NCI-H460 (cell line): ENCODE measurements at places on chromosomes 2 and 18.

GRCh38 chr18:74445585-74445984 is 11.5 kb downstream of the DIPK1C start:
- no peak for DNase-seq

GRCh38 chr2:173830170-173830569 is 135.0 kb downstream of the SP3 start:
- DNase-seq: no peak

DNA sequence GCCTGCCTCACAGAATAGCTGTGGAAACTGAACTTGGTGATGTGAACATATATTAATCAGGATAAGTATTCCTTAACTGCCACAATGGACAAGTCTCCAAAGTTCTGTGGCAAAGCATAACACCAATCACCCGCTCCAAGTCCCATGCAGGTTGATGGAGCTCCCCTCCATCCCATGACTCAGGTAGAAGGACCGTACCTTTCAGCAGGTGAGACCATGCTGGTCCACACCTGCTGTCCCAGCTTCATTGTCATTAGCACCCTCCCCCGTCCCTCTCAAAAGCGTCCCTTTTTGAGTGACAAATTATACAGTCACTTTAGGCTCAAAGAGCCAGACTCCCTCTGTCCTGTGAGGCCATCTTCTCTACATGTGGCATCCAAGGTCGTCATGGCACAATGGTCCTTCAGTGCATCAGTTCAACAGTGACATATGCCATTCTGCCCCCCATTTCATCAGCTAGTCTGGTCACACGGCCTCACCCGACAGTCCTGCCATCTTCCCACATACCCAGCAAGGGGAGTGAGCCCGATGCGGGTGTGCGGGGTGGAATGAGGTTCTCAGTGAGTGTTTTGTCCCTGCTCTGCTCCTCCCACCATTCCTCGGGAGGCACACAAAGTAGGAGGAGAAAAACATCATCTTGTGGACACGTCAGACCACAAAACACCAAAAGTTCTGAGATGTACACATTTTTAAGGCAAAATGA is 136.7 kb upstream of the MYCN start:
- no peak for DNase-seq

DNA sequence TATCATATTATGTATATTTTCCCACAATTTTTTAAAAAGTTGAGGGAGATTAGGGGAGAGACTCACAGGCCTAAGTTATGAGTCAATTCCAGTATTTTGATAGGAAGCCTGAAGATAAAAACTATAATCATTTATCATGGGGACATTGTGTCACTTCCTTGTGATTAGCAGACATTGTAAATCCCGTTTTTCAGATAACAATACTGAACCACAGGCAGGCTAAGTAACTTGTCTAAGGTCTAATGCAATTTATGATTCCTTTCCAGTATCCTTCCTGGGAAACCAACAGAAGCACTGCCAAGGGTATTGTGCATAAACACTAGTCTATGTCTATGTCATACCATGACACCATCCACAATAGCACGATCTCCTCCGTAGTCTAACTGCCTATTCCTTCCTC is 235.2 kb upstream of the PIK3C3 start:
- no peak for DNase-seq

DNA sequence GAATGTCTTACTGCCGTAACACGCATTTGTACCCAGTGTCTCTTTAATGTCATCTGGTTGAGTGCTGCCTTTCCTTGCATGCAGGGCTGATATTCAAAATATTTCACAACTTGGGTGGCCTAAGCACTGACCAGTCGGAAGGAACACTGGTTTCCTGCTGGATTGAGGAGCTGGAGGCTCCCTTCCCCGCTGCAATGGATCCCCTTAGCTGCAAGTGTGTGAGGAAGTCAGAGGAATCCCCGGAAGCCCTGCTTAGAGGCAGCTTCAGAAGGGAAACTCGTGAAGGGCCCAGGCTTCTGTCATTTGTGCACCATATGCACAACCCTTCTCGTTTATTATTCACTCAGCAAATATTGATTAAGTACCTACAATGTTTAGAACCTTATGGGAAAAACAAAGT is 33.2 kb upstream of the SP3 start:
- no peak for DNase-seq
